ENCODE measurements at places on chromosomes 6 and 20. TPM values are rescaled to one million over a fixed set of nuclear protein-coding genes. Genes with fewer than 3 reads are reported as not detected.

The ATF6B gene
- 76.0 TPM for total RNA-seq

The LRRC1 gene
- 21.9 TPM for total RNA-seq

The TMEM30A gene
- total RNA-seq, result 64.0 TPM

The SOBP gene
- 0.32 TPM for total RNA-seq

The PRDM13 gene
- total RNA-seq, result not detected

The MYO6 gene
- total RNA-seq, result 37.4 TPM

The KCNK16 gene
- not detected for total RNA-seq

The PLN gene
- 1.5 TPM for total RNA-seq

The LINC00237 gene
- total RNA-seq, result not detected

The GHRH gene
- total RNA-seq, result not detected

The NKX2-2 gene
- not detected for total RNA-seq

The SLC22A2 gene
- not detected for total RNA-seq

The RNF114 gene
- total RNA-seq, result 36.1 TPM

The COL9A3 gene
- 1.5 TPM for total RNA-seq

The GPR63 gene
- total RNA-seq, result 0.32 TPM

The MYB gene
- 1.3 TPM for total RNA-seq

The FABP7 gene
- total RNA-seq, result not detected

The GJA1 gene
- 116 TPM for total RNA-seq

The RIPPLY2 gene
- total RNA-seq, result not detected

The CLPSL2 gene
- total RNA-seq, result not detected

The HSPA12B gene
- total RNA-seq, result 1.2 TPM

The TRIM31 gene
- total RNA-seq, result 0.20 TPM

The CCN5 gene
- 1.9 TPM for total RNA-seq

The KCNQ2 gene
- total RNA-seq, result not detected

The ACTL10 gene
- 2.0 TPM for total RNA-seq

The SUMO4 gene
- total RNA-seq, result 1.1 TPM

The VARS1 gene
- total RNA-seq, result 79.8 TPM

The GJA10 gene
- not detected for total RNA-seq

The RALGAPA2 gene
- total RNA-seq, result 15.9 TPM

The SLC52A3 gene
- total RNA-seq, result 6.7 TPM

The HLA-A gene
- total RNA-seq, result 100 TPM

The SLC4A11 gene
- 20.0 TPM for total RNA-seq

The RBBP9 gene
- 11.8 TPM for total RNA-seq

The DDX39B gene
- total RNA-seq, result 174 TPM

The ZNF165 gene
- total RNA-seq, result 3.0 TPM

The SERINC3 gene
- 64.9 TPM for total RNA-seq

The ZNF334 gene
- total RNA-seq, result 2.0 TPM

The SLC24A3 gene
- 13.0 TPM for total RNA-seq

The CTAGE9 gene
- total RNA-seq, result not detected

The TXLNB gene
- total RNA-seq, result 0.24 TPM

The RAB32 gene
- total RNA-seq, result 5.7 TPM

The DUSP15 gene
- 0.64 TPM for total RNA-seq

The HNF4A gene
- not detected for total RNA-seq

The TMEM74B gene
- 1.4 TPM for total RNA-seq

The OOEP gene
- 0.36 TPM for total RNA-seq

The LY6G5C gene
- 0.72 TPM for total RNA-seq

The SLC32A1 gene
- not detected for total RNA-seq

The PRKN gene
- total RNA-seq, result 2.4 TPM

The CNBD2 gene
- total RNA-seq, result 3.7 TPM
